ENCODE measurements at places on chromosomes 12 and 14. TPM values are rescaled to one million over a fixed set of nuclear protein-coding genes. Genes with fewer than 3 reads are reported as not detected.

GRCh38 chr12:21169878-21170472, 39.0 kb downstream of the SLCO1B1 start:
- no peak for DNase-seq

DNA sequence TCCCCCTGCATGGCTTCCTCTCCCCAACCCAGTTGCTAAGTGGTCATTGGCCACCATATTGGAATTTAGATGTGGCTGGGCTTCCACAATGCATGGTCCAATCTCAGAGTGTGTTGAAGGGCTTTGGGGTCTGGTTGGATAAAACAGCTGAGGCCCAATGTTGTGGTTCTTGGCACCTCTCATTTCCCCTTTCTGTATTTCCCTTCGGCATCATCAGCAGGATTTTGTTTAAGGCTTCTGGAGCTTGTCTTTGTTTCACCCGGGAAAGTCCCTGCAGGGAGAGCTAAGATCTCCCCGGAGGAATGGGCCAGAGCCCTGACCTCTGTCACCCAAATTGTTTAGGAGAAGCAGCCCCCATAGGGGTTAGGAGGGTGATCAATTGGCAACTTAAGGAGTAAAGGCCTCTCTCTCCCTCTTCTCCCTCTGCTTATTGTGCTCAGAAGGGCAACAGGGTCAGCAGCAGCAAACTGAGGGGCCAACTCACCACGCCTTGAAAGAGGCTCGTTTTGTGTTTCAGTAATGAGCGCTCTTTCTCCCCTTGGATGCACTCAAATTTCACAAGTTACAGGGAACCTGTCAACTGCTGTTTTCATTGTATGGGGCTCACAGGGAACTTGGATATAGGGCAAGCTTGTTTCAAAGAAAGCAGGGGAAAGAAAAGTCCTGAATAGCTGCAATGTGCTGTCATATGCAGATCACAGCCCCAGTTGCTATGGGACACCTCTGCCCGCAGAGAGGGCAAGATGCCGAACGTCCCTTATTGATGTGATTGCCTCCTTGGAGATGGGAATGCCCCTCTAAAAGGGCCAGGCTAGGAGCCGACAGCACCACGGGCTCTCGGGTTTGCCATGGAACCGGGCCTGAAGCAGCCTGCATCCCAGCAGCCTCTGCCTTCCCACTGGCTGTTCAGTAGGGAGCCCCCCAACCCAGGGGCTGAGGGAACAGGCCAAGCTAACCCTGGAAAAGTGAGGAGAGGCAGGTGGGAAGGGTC, 223.7 kb downstream of the ZFP36L1 start:
- DNase-seq, result no peak

DNA sequence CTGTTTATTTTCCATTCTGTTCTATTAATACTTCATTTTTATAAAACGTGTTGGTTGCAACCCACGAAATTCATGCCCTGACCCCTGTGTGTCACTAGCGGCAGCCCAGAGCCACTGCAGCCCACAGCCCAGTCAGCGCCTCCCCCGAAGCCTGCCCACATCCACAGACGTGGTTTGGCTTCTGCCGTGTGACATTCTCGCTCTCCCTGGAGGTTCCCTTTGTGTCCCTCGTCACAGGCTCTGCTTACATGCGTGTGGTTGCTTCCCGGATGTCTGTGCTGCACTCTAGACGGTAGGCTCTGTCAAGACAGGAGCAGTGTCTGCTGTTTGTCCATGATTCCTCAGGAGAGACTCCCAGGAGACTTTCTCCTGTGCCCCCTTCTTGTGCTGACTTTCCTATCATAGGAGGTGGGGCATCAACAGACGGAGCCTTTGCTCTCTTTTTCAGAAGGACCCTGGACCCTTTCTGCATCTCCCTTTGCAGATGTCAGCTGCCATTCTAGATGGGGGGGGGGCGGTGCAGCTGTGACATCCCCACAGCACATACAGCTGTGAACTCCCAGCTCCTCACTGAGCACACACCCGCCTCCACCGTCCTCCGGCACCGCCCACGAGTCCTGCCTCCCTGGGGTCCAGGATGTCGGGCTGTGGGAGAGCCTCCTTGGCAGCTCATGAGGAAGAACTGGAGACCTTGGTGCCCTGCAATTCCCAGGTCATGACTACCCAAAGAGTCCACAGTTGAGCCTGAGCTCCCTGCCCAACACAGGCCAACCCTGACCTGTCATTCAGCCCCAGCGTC, 36.8 kb upstream of the PIWIL1 start:
- no peak for DNase-seq

CFAP73 gene
- 0.62 TPM for total RNA-seq

- DNase-seq, result no peak
Measured at GRCh38 chr12:106276032-106276740, 26.3 kb upstream of the TCP11L2 start.

NOS1 gene
- 1.2 TPM for total RNA-seq

GRCh38 chr14:99752486-99753121, 40.6 kb upstream of the EML1 start:
- DNase-seq, result no peak

UBR7 gene
- total RNA-seq, result 56.6 TPM

TAS2R7 gene
- 1.1 TPM for total RNA-seq

DNA sequence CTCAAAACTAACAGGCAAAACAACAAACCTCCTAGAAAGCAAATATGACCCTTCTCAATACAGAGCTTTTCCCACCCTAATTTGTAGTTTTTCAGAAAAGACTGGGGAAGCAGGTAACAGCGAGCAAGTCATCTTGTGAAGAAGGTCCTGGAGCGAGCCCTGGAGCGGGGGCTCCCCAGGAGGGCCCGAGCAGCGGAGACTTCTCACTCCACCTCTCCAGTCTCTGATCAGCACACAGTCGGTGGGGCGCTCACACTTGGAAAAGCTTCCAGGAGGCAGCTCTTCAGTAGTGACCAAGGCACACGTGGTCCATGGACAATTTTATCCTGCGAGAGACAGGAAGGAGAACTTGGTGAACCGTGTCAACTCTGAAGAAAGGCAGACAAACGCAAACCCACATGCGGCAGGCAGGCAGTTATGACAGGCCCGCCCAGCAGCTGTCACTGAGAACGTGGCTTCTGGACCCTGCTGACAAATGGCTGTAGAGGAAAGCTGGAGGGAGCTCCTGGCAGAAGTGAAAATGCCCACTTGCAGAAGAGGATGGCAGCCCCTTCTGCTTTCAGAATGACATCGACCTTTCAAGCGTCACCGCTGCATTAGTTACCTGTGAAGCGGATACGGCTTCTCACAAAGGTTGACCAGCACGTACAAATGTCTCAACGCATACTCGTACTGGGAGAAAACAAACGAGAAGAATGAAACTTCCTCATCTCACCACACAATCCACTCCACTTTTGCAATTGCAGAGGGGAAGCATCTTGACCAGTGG, 44.2 kb downstream of the LGMN start:
- no peak for DNase-seq

PIP4K2C gene
- 13.6 TPM for total RNA-seq

DNA sequence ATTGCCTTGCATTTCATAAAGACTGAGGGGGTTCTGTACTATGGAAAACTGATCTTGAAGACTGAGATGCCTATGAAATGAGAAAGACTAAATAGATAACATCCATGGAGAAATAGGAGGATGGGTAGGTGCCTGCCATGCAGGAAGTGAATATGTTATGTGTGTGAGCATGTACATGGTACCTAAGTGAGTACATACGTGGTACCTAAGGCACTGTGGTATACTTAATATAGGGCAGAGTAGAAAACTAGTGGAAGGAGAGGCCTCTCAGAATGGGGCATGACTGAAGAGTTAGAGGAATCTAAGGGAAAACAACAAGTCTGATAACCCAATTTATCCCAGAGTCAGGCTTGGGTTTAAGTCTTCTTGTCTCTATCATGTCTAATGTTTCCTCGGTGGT, 161.8 kb upstream of the DCN start:
- DNase-seq, result no peak

DNA sequence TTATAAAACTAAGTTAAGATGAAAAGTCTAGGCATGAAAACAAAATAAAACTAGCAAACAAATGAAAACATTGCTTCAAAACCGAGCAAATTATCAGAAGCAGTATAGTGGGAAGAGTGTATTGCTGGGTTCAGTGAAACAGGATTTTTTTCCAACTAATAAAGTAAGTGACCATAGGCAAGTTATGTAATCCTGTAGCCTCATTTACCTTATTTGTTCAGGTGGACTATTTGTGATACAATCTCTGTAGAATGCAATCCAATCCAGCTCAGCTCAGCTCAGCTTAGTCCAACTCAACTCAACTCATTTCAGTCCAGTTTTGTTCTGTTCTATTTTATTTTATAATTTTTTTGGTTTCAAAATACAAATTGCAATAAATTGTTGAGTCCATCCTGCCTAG, 276.7 kb upstream of the LRIG3 start:
- no peak for DNase-seq

GRCh38 chr12:76391461-76391860, 43.2 kb upstream of the BBS10 start:
- no peak for DNase-seq

NFE2 gene
- 0.62 TPM for total RNA-seq

GRCh38 chr12:11651785-11652184, 2.3 kb downstream of the ETV6 start:
- no peak for DNase-seq

DYNC1H1 gene
- 677 TPM for total RNA-seq

DNA sequence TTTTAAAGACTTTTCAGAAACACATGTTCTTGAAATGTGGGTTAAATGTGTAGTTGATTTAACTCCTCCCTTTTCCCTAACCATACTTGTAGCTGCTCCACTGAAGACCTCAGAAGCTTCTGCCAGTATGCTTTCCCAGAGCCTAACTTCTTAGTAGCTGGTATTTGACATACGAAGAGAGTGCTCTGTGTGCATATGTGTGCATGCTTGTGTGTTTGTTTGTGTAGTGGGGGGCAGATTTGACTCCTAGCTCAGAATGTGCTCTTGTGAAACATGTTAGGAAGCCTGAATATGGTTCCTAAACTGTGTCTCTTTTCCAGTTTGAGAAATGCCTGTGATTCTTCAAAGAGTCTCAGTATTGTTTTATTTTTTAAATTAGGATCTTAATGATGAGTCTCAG, 420.4 kb downstream of the PCNX1 start:
- no peak for DNase-seq

TMBIM4 gene
- 51.3 TPM for total RNA-seq

GRCh38 chr12:92802906-92803305, 100.1 kb downstream of the PLEKHG7 start:
- DNase-seq, result no peak

DNA sequence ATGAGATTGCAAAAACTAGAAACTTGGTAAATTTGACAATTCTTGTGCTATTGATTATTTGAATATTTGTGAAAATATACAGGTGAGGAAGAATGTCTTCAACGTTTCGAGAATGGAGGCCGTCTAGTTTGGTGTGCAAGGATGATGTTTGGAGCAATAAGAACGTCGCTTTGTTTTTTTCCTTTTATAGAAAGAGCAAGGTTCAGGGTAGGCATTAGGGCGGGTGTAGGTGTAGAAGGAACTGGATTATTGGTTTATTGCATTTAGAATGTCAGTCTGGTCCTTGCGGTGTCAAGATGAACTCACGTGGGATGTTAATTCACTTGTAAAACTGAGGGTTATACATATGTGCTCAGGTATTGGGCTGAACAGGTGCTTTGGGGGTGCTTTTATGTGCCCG, 1.1 kb downstream of the RPS26 start:
- DNase-seq, result no peak

DNA sequence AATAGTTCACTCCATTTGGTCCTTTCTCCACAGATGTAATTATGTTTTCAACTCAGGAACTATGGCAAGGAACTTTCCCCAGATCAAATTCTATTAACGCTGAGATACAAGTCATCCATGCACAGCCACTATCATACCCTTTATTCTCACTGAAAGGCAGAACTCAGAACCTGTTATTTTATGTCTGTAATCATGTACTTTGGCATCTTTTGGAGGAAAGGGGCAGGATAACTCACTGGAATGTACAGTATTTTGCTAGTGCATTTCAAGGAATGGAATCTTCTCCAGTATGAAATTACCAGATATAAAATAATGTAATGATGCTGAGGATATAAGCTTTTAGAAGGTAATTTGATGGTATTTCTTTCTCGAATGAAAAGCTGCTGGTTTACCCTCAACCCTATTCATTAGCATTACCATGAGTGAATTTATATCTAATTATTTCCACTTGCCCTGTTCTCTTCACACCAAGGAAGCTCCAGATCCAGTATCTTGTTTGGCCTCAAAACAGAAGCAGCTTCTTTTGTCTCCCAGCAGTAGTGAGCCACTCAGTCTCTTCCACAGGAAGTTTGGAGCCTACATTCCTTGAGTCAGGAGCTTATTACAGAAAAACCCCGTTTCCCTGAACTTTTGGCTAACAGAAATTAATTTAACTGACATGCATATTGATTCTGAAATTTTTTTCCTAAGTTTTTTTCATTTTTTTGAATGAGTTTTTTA, 10.0 kb upstream of the AMHR2 start:
- DNase-seq, result no peak

GNG2 gene
- 317 TPM for total RNA-seq

VRTN gene
- total RNA-seq, result not detected

ALG10 gene
- total RNA-seq, result 32.1 TPM

DNA sequence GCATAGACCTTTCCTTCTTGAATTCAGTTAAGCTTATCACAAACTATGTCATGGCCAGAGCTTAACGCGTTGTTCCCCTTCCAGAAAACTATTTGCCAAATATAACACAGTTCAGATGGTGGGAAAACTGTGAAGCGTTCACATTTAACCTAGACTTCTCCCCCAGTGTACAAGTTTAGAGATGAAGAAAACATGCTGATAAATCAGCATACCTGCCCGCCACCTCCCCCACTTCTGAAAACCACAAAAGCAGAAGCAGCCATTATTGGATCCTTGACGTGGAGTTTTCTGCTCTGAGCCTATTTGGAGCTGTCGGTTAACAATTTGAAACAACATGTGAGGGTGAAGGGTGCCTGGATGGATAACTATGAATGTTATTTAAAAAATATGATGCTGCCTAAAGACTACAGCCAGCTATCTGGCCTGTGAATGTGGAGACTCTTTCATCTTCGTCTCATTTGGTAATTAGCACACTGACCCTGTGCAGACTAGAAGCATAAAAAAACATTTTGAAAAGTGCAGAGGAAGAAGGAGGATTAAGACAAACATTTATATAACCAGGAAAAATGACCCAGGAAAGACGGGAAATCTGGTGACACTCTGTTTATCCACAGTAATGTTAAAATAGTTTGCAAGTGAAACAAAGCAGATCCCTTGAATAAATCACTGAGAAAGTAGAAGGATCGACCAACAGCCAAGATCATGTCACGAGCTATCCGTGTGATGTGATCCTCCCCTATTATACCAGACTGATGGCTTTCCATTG, 408.2 kb downstream of the AEBP2 start:
- no peak for DNase-seq

DNA sequence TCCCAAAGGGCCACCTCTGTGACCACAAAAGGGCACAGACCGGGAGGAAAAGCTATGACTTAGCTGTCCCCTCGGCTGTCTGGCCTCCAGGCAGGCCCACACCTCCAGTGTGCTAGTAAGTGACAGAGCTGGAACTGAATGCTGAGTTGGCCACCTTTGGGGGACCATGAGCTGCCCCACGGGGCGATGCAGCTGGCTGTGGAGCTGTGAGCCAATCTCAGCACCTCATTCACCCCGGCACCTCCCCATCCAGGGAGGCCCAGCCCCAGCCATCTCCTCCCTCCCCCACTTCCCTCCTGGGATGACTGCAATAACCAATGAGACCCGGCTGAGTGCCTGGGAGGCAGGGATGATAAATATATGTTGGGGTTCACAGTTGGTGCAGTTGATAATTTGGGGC, 12.2 kb upstream of the TESC start:
- no peak for DNase-seq

WDR89 gene
- total RNA-seq, result 45.7 TPM
